CD4-positive, alpha-beta T cell treated with Interleukin-6 for 4 hours (primary cell): ENCODE measurements at places on chromosomes 16 and 17.
A peak's percentile ranks its signal among the peaks of the same experiment; 100 is the strongest.

DNA sequence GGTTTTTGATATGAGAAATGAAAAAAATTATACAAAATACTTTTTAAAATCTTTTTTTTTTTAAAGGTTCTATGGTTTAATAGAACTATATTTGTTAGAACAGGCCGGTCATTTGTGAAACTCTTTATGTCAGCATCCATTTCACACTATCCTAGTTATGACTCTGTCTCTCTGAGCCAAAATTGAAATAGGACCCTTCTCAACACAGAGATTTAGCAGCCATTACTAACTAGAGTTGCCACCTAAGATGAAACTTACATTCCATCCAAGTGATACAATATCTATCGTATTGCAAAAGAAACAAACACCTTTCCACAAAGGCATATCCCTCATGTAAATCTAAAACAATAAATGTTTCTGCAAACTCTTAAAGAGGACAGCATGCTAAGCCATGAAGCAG, 249.8 kb downstream of the CDH11 start:
- no peak for DNase-seq

- DNase-seq = no peak
Measured at GRCh38 chr17:41987642-41988041, 21.0 kb downstream of the CNP start.

DNA sequence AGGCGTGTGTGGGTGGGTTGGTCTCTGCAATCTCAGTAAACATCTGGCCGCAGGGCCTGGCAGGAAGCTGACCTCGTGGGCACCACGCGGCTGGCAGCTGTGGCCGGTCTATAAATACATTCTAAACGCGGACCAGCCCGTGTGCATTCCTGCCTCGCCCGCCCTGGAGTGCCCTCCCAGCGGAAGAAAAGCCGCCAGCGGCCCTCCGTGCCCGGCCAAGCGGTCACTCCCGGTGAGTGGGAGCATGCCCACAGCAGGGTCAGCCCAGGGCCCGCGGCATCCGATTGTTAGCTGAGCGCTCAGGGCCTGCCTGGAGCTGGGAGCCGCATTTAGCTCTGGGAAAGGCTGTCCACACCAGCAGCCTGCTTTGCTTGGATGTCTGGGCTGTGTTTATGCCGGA, 10.3 kb downstream of the ZNF469 start:
- no peak for DNase-seq

GRCh38 chr16:80948886-80949493, 57.7 kb downstream of the CMC2 start:
- peak; percentile 26 for DNase-seq

DNA sequence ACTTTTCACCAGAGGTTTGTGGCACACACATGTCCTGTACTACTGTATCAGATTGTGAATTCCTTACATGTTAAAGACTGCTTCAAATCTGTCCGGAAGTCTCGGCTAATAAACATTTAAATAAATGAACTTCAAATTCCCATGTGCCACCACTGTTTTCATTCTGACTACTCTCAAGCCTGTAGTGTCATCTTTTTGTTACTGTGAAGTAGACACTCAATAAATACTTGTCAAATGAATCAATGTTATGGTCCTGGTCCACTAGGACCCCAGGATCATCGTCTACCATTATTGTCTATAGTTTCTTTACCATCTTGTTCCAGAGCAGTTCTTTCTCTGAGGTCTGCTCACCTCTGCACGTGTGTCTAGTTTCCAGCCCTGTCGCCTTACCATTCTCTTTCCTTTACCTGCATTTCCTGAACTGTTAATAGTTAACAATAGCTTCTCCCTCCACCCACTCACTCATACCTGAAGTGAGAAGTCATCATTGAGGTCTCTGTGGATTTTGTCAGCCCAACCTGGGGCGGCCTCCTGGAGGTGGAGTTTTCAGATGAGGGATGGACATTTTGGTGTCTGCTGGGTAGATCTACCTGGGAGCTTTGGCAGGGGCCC, 333.0 kb downstream of the SEC14L1 start:
- peak; percentile 40 for DNase-seq

GRCh38 chr17:83175822-83176622, 96.6 kb downstream of the METRNL start:
- DNase-seq = no peak

DNA sequence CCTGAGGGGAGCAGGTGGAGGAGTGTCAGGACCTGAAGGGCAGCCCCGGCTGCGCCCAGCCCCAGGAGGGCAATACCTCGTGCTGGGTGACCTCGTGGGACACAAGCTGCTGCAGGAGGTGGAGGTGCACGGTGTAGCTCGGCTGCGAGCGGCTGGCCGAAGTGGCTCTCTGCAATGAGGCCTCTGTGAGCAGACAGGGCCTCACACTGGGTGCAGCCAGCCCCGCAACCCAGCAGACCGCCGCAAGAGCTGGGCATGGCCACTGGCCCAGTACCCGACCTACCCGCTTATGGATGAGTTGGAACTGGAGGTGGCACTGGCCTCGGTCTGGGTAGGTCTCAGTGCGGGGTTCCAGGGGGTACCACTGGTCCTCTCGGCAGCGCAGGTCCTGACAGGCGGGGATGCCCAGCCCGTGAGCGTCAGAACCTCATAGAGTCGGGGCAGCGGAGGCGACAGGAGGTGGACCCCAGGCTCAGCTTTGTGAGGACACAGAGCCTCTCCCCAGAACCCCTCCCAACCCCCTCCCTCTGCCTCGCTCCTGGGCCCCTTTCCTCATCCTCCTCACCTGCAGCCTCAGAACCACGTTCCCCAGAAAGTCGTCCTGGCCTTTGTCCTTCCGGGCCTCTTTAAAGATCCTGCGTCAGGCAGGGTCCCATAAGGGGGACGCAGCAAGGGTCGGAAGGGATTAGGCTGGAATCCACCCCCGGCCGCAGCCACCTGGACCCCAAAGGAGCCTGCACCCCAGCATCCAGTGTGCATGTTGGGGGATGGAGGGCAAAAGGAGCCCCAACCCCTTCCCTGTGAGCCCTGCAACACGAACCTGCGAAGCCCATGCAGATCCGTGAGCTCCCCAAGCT, 4.0 kb downstream of the UNC13D start:
- DNase-seq = no peak

GRCh38 chr16:2497695-2498484, 15.9 kb upstream of the ATP6V0C start:
- DNase-seq = no peak

GRCh38 chr17:35543856-35544255, 6.4 kb upstream of the SLFN12L start:
- DNase-seq = no peak

- DNase-seq = no peak
Measured at GRCh38 chr17:69561462-69561861, 147.0 kb downstream of the MAP2K6 start.

DNA sequence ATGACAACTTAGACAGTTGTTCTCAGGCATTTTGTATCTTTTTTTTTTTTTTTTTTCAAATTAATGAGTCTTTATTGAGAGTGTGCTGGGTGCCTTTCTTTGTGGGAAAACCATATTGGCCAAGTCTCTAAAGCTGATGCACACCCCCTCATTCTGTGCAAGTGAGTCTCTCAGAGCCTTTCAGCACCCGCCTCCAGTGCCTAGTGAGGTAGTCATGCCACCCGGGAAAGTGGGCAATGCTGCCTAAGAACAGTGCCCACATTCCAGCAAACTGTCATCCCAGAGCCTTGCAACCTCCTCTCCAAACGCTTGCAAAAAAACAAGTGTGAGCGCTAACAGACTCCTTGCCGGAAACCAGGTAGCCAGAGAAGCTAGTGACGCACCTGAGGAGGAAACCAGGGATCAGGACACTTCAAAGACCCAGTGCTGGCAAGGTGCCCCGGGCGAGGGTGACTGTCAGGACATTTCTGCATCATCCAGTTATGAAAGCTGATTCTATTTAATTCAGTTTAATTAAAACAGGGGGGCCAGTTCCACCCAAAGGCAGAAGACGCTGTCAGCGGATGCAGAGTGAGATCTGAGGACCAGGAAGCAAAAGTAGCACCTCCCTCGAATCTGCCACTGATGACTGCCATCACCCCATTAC, 34.9 kb downstream of the SMARCE1 start:
- peak; percentile 95 for DNase-seq

GRCh38 chr17:54277868-54278267, 455.1 kb downstream of the KIF2B start:
- DNase-seq = no peak

- DNase-seq = no peak
Measured at GRCh38 chr16:3549906-3550305, 27.3 kb downstream of the NLRC3 start.

DNA sequence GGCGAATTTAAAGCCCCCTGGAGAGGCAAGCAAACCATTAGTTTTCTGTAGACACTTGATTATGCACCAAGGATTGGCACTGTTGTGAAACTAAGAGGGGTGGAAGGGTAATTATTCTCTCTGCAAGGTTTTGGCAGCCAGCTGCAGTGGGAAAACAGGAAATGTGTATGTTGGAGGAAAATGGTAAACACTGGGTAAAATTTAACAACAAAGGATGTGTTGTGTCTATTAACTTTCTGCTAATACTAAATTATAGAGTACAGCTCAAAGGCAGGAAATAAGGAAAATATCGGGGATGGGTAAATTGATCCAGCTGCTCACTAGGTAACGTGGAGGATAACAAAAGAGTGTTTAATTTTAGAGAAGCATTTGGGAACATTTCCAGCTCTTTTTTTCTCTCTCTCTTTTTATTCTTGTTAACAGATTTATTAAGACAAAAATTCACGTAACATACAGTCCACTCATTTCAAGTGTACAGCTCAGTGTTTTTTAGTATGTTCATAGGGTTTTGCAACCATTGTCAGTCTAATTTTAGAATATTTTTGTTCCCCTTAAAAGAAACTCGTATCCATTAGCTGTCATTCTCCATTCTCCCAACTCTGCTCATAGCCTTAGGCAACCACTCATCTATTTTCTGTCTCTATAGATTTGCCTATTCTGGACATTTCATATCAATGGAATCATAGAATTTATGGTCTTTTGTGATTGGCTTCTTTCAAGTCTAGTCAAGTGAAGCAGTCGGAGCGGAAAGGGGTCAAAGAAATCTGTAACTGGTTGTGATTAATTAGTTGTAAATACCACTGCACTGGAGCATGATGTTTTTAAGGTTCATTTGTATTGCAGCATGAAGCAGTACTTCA, 41.8 kb downstream of the TANGO6 start:
- DNase-seq = no peak

DNA sequence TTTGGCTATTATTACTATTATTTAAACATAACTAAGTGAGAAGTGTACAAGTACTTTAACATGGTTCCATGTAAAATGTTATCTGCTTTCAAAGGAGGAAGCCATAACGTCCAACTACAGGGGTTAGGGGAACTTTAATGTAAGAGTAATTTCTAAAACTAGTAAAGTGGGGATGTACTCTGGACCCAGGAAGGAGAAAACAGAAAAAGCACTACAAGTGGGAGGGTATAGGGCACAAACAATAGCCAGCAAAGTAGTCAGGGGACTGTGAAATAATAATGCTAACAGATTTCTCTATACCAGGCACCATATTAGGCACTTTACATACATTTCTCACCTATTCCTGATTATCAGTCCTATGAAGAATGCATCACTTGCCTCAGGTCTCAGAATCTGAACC, 19.6 kb downstream of the USP31 start:
- no peak for DNase-seq

GRCh38 chr16:73473713-73474112, 425.8 kb upstream of the ZFHX3 start:
- DNase-seq = no peak

- no peak for DNase-seq
Measured at GRCh38 chr16:15482068-15482747, 47.8 kb downstream of the BMERB1 start.

DNA sequence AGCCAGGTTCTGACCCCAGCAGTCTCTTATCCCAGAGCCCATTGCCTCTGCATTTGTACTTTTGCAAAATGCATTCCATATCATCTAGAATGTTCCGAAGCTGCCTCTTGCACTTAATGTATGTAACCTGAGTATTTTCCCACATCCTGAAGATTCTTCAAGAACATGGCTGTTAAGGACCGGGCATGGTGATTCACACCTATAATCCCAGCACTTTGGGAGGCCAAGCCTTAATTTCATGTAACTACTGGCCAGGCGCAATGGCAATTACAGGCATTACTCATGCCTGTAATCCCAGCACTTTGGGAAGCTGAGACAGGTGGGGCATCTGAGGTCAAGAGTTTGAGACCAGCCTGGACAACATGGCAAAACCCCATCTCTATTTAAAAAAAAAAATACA, 31.7 kb upstream of the GAN start:
- DNase-seq = no peak

GRCh38 chr17:3989041-3989886, 25.0 kb upstream of the ATP2A3 start:
- no peak for DNase-seq

DNA sequence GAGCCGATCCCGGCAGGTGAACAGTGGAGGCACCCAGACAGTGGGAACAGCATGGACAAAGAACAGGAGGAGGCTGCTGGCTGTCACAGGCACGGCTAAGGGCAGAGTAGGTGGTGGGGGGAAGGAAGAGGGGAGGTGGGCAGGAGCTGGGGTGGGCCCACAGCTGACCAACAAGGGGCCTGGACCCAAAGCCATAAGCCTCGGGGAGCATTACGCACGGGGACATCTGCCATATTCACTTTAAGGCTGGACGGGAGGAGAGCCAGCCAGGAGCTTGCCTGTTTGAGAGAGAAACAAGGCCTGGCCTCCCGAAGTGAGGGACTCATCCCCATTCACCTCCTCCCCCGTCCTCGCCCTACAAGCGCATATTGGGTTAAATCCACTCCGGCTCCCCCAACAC, 19.6 kb upstream of the HAP1 start:
- DNase-seq = no peak

GRCh38 chr16:82083710-82084353, 48.8 kb downstream of the HSD17B2 start:
- DNase-seq = no peak

DNA sequence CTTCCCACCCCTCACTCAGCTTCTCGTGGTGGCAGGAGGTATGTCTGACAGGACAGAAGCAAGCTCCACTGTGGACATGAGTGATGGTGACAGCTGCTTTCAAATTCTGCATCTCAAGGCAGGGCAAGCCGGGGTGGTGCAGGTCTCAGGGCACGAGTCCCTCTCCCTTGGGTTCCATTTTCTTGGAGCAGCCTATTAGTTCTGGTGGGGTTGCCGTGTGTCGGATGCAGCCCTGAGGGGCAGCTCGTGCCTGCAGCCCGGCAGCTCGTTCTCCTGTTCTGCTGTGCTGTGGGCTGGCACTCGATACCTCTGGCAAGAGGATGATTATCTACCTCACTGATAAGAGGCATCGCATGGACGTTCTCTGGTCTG, 16.5 kb upstream of the CLEC18C start:
- no peak for DNase-seq

- DNase-seq = no peak
Measured at GRCh38 chr16:73848993-73849392, 447.6 kb upstream of the PSMD7 start.

DNA sequence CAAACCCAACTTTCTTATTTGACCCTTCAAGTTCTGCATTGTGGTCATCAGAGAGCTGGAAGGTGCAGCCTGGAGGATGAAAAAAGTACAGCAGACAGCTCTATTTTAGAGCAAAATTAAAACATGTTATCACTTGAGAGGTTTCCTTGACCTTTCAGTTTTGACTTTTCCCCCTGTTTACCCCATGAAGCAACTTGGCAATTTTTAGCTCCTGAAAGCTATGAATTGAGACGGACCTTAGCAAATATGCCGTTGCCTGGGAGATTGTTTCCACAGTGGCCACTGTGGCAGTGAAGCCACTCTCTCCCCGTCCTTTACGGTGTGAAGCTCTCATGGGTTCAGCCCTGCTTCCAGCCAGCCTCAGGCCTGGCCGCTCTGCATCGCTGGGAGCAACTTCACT, 398.6 kb downstream of the CPPED1 start:
- no peak for DNase-seq
